ENCODE measurements at places on chromosomes 16 and 17.

DNA sequence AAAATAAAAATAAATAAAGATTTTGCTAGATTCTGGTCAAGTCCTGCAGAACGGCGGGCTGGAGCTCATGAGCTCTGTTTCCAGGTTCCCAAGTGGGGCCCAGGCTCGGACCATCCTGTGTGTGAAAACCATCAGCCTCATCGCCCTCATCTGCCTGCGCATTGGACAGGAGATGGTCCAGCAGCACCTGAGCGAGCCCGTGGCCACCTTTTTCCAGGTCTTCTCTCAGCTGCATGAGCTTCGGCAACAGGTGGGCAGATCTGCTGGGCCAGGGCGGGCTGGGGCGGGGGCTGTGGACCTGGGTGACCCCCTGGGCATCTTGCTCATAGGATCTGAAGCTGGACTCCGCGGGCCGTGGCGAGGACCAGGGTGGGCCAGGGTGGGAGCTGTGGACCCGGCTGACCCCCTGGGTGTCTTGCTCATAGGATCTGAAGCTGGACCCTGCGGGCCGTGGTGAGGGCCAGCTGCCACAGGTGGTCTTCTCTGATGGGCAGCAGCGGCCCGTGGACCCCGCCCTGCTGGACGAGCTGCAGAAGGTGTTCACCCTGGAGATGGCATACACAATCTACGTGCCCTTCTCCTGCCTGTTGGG is 7.8 kb downstream of the WDR81 start:
- no peak for DNase-seq

- no peak for DNase-seq
Measured at GRCh38 chr17:78717431-78717980, 64.6 kb downstream of the CYTH1 start.

DNA sequence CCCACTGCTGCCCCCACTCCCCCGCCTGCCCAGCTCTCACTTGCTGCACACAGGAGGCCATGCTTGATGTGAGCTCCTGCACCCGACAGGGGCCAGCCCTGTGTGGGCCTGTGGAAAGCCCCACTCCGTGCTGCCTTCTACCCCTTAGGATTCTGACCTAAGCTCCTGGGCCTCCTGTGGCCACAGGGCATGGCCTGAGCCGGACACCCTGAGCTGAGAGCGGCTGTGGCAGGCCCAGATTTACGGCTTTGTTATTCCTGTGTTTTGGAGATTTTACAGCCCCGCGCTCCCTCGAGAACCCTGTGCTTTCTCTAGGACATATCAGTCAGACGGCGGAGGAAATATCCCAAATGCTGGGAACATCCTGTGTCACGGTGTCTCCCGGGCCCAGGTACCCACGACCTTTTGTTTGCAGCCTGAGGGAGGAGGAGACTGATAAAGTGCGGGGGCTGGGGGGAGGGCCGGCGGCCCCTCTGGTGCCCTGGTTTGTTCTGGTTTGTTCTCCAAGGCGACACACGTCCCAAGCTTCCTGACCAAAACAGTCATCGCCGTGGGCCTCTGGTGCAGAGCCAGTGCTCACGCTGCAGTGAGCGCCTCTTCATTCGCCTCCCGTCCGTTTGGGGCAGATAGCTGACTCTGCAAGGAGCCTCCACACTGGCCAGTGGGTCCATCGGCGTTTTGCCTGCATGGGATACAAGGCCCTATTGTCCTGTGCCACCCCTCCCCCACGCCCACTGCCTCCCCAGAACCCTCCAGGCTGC is 363.4 kb downstream of the C16orf95 start:
- DNase-seq: no peak

DNA sequence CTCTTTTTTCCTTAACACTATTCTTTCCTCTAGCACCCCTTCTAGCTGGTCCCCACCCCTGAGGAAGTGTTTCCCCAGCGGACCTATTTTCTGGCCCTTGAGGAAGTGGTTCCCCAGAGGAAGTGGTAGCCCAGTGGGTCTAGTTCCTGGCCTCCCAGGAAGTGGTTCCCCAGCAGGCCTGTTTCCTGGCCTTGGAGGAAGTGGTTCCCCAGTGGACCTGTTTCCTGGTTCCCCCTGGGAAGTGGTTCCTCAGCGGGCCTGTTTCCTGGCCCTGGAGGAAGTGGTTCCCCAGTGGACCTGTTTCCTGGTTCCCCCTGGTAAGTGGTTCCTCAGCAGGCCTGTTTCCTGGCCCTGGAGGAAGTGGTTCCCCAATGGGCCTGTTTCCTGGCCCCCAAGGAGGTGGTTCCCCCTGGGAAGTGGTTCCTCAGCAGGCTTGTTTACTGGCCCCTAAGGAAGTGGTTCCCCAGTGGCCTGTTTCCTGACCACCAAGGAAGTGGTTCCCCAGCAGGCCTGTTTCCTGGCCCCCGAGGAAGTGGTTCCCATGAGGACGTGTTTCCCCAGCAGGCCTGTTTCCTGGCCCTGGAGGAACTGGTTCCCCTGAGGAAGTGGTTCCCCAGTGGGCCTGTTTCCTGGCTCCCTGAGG is 58.3 kb downstream of the NTN1 start:
- DNase-seq: no peak

DNA sequence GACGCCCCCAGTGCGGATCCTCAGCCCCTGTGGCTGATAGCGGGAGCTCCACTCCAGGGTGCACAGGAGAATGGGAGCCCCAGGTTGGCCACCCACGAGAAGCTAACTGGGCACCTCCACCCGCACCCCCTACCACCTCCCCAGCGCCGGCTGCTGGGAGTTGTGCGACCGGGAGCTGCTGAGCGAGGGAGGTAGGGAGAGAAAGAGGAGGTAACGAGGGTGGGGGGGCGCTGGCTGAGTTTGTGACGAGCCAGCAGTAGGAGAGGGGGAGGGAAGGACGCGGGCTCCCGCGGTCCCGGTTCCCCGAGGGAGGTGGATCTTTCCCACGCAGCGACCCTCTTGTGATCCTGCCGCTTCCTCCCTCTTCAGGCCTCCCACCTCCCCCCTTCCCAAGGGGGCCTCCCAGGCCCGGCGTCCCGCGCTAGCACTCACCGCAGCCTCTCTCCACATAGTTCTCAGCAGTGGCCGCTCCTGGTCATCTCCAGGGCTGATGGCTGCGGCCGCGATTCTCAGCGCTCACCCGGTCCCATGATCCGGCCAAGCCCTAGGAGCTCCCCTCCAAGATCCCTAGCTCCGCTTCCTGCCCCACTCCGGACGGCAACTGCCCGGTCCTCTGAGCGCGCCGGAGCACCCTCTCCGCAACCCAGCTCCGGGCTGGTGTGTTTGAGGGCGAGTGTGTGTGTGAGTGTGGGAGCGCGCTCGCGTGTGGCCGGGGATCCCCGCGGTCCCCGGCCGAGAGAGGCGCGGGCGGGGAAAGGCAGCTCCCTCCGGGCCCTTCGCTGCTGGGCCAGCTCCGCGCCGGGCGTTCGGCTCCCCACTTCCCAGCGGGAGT is at the start of gene GRIN2A:
GRIN2A (minus strand) TSS at position 207 of the 832 bp plus-strand sequence. CDS start 2,017 bp downstream, outside the sequence.
- peak; percentile 44 for DNase-seq

DNA sequence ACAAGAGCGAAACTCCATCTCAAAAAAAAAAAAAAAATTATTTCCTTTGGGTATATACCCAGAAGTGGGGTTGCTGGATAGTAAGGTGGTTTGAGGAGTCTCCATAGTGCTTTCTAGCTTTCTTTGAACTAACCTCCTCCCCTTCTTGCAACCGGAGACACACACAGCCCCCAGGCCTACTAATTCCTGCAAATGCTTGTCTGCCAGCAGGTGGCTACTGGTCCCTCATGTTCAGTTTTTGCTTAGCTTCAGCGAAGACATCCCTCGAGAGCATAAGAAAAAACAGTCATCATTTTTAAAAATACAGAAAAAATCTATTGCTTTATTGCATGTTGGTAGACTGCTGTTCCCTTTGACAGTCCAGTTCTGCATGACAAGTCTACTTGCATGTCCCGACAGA is 439.0 kb downstream of the UTP18 start:
- no peak for DNase-seq

DNA sequence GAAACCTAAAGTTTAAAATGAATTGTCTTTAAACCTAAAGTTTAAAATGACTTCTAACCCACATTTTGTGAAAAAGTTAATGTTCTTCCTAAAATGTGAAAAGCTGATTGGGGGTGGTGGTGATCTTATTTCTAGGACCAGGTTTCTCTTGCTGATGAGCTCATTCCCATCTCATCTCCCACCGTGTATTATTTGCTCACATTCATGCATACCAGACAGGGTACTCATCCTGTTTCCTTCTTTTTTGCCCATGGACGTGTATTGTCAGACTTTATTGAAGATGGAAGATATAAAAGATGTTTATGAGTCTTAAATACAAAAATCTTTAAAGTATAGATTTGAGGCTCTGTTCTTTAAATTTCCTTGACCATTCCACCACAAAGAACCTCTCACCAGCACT is 70.1 kb upstream of the MPHOSPH6 start:
- no peak for DNase-seq

DNA sequence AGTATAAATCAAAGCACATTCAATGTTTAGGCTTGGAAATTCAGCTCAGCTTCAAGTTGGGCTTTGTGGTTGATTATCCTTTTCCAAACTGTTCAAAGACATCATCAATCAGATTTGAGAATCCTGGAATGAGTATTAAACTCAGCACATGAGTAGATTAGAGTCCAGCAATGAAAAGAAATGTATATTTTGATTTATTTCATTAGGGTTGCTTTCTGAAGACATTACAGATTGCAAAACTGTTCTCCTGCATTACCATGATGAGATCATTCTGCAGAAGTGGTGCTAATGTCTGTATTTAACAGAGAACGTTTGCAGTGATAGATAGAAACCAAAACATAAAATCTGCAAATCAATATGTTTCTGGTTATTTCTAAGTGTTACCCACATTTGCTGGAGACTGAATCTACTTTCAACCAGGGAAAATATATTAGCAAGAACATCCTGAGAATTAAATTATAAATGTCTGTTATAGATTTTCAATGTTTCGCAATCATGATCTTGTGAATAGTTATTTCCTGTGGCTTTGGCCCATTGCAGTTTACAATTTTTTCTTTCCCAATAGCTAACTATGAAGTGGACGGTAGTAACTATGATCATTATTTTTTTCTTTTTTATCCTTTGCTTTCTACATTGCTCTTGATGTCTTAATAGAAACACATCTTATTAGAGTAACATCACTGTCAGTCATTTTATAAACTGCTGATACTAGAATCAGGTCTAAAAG is 1125.7 kb upstream of the GOT2 start:
- DNase-seq: no peak

- no peak for DNase-seq
Measured at GRCh38 chr17:79043931-79044320, 20.0 kb downstream of the C1QTNF1 start.

DNA sequence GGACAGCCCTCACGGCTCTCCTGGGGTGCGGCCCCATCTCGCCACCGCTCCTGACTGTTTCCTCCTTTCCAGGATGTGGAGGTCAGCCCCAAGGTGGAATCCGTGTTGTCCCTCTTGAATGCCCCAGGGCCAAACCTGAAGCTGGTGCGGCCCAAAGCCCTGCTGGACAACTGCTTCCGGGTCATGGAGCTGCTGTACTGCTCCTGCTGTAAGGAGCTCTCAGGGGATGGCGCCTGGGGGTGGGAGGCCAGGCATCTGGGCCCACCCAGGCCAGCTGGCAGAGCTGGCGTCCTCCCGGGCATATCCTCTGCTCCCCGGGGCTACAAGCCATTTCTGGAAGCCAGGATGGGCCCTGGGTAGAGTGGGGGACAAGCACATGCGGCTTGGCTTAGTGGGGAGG is 13.2 kb downstream of the IL34 start:
- DNase-seq: no peak

GRCh38 chr17:42642336-42642735 is 16.7 kb upstream of the TUBG2 start:
- no peak for DNase-seq

DNA sequence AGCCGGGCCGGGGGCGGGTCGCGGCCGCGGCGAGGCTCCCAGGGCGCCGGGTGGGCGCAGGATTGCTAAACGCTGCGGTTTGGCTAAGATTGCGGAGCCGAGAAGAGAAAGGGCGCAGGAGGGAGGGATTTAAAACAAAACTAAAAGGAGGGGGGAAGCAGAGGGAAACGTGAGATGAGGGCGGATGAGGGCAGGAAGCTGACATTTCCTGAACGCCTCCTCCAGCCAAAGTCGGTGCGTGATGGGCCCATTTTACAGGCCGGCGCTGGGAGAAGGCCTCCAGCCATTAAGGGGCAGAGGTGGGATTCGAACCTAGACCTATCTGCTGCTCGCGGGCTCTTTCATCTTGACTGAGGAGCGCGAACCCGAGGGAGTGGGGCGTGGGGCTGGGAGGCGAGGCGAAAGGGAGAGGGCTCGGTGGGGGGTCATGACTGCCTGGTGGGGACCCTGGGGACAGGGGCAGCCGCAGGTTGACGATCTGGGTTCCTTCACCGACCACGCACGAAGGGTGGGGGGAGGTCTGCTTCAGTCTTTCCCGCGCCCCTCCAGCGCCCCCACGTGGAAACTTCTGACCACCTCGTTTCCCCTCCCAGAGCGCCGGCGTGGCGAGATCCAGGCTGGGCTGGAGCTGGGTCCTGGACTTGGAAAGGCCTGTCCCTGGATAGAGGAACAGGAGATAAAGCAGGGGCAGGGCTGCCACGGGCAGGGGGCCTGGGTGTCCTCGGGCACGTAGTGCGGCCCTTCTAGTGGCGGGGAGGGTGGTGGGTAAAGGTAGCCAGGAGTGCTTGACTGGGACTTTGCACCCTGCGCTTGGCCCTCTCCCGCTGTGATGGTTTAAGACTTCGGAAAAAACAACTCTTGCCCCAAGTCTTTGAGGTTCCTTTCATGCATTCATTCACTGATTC is 3.8 kb upstream of the TAC4 start:
- peak; percentile 49 for DNase-seq

- no peak for DNase-seq
Measured at GRCh38 chr16:50151322-50151721, 1.8 kb upstream of the TENT4B start.

GRCh38 chr17:193841-194806 is 12.7 kb upstream of the DOC2B start:
- DNase-seq: no peak
